ENCODE measurements at places on chromosomes 2 and 18.
A peak's percentile ranks its signal among the peaks of the same experiment; 100 is the strongest.

GRCh38 chr2:170157025-170157684, 20.8 kb upstream of the MYO3B start:
- no peak overlapping the region for H3K4me3 ChIP-seq
- no peak overlapping the region for H3K27ac ChIP-seq
- DNase-seq: no peak
- H3K36me3 ChIP-seq: no peaks in the 10 kb centered on the region

GRCh38 chr2:159075727-159076126, 107.3 kb downstream of the TANC1 start:
- no peaks in the 10 kb centered on the region for H3K27me3 ChIP-seq
- DNase-seq: no peak
- H3K27ac ChIP-seq: no peak overlapping the region
- no peaks in the 10 kb centered on the region for H3K36me3 ChIP-seq

DNA sequence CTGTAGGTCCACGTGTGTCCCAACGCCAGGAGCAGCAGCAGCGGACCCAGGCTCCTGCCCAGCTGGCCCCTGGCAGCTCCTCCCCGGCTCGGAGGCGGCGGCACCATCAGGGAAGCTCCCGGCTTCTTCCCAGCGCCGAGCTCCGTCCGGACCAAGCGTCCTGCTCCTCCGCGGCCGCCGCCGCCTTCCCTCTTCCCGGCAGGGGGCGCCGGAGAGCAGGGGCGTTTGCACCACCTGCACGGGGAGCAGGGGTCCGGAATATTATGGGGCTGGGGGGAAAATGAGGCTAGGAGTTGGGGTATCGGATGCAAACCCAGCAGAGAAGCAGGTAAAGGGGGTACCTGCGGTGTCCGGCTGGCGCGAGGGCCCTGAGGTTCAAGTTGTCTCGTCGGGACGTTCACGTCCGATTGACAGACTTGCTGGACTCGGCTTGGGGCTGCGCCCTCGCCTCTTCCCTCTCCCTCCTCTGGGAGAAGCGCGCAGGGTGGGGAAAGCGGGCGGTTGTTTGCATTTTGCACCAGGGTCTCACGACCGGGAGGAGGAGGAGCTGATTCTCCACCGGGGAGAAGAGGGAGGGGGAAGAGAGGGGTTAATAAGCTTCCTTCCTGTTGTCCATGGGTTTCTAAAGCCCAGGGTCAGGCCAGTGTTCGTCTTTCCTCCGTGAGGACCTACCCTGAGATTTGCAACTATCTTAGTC, at the start of gene CCBE1:
Gene CCBE1 (minus strand): TSS at position 188 of the 697 bp plus-strand sequence.
- no peak for DNase-seq
- H3K27ac ChIP-seq: no peak within 1 kb of the TSS
- no peak within 1 kb of the TSS for H3K4me3 ChIP-seq

GRCh38 chr2:80856227-80856626, 551.7 kb upstream of the LRRTM1 start:
- no peak overlapping the region for H3K27ac ChIP-seq
- no peak overlapping the region for H3K4me3 ChIP-seq
- no peaks in the 10 kb centered on the region for H3K36me3 ChIP-seq
- no peaks in the 10 kb centered on the region for H3K4me1 ChIP-seq
- no peak for DNase-seq

DNA sequence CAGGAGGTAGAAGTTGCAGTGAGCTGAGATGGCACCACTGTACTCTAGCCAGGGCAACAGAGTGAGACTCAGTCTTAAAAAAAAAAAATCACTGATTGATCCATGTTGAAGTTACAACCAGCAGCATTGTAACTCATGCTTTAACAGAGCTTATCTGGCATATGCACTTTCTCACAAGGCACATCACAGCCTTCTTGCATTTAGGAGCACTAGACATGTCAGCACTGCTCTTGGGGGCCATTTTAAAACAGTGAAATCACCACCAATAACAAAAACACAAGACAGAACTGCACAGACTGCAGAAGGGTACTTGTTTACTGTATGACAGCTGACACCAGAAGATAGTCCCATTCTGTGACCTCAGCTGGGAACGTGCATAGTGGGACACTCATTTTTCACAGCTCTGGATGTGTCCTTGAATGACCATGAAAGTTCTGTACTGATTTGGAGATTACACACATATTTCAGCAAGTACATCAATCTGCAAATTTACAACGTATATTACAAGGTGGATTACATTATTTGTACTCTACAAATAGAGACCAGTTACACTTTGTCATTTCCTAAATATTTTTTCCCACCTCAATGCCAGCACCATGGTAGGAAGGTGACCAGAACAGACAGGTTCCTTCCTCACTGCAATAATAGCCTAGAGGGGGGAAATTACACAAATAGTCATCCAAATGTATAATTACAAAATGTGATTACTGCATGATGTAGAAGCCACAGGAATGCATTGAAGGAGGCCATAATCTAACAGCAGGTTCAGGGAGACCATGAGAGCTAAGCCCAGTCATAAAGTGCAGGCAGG, 35.1 kb downstream of the CCBE1 start:
- no peaks in the 10 kb centered on the region for H3K4me1 ChIP-seq
- H3K27me3 ChIP-seq: no peaks in the 10 kb centered on the region
- no peak overlapping the region for H3K27ac ChIP-seq
- no peak overlapping the region for H3K4me3 ChIP-seq
- no peaks in the 10 kb centered on the region for H3K36me3 ChIP-seq
- no peak for DNase-seq

DNA sequence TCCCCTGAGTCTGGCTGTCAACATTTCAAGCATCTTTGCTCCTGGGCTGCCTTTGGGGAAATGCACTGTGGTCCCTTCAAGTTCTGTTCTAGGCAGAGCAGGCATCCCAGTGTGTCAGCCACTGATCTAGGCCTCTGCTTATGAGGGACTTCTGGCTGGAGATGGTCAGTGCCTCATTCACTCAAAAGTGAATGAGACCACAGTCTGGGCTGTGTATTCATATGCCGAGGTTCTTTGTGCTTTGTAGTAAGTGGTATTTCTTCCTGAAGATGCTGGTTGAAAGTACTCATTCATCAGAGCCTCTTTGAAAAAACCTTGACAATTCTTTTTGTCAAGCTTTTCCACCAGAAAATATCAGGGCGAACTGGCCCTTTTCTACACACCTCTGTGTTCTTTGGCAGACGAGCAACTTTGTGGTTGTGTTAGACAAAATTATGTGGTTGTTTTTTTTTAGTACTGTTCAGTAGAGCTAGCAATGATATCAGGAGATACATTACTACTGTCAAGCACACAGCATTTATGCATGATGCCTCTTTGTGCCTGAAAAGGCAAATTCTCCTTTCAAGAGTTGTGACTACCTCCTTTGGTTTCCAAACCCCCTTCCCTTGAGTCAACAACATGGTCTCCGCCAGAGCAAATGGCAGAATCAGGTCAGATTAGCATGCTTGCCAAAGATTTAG, 510.9 kb upstream of the NRP2 start:
- DNase-seq: no peak
- no peaks in the 10 kb centered on the region for H3K36me3 ChIP-seq
- no peaks in the 10 kb centered on the region for H3K27me3 ChIP-seq
- H3K27ac ChIP-seq: no peak overlapping the region
- H3K4me3 ChIP-seq: no peak overlapping the region
- H3K4me1 ChIP-seq: no peaks in the 10 kb centered on the region

GRCh38 chr2:162629085-162629484, 209.5 kb downstream of the KCNH7 start:
- H3K36me3 ChIP-seq: no peaks in the 10 kb centered on the region
- H3K4me3 ChIP-seq: no peak overlapping the region
- H3K27me3 ChIP-seq: no peaks in the 10 kb centered on the region
- H3K4me1 ChIP-seq: no peaks in the 10 kb centered on the region

DNA sequence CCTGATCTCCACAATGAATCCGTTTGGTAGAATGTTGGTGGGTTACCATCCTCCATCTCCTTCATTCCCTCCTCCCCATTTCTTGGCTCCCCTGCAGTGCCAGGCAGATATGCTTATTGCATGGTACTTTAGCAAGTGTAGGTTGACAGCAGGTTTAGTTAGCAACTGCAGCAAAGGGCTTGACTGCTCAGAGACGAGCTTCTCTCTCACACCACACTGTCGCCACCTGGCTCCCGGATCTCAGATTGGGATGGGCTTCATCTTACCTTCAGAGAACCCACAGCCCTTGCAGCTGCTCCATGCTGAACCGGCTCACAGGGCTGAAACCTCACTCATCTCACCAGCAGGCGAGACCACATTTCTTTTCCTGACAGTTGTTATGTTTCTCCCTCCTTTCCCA, 88.8 kb downstream of the VWA3B start:
- no peaks in the 10 kb centered on the region for H3K4me1 ChIP-seq
- H3K4me3 ChIP-seq: no peak overlapping the region
- no peak overlapping the region for H3K27ac ChIP-seq
- H3K27me3 ChIP-seq: no peaks in the 10 kb centered on the region

- H3K4me1 ChIP-seq: no peaks in the 10 kb centered on the region
- no peak overlapping the region for H3K4me3 ChIP-seq
- H3K27ac ChIP-seq: no peak overlapping the region
- DNase-seq: no peak
Observed at GRCh38 chr18:27483276-27483675, 298.2 kb upstream of the CHST9 start.

DNA sequence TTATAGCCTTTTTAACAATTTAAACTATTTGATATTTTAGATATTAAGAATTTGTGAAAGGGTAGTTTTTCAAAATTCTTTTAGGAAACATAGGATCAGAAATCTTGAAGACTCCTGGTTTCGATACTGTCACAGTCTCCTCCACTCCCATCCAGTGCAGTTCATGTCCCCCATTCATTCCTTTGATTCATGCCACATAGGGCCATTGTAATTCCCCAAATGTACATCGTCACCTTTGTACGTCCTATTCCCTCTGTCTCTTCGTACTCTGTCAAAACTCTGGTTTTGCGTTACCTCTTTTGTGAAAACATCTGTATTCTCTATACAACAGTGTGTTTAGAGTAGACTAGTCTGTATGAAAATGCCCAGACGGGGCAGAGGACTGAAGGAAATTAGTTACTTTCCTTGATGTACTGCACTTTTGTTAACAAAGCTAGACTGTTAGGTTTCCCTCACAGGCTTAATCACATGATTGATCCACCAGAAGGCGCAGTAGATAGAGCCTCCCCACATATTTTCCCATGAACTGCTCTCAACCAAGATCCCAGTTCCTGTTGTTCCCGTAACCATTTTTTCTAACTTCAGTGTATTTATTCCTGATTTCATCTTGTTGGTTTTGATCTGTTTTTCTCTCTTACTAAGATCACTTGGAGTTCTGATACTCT, 2.5 kb downstream of the MRPL35 start:
- no peak overlapping the region for H3K27ac ChIP-seq
- peaks cover 9% of the 10 kb centered on the region for H3K4me1 ChIP-seq
- peaks cover 6% of the 10 kb centered on the region for H3K36me3 ChIP-seq
- no peak for DNase-seq
- no peaks in the 10 kb centered on the region for H3K27me3 ChIP-seq

DNA sequence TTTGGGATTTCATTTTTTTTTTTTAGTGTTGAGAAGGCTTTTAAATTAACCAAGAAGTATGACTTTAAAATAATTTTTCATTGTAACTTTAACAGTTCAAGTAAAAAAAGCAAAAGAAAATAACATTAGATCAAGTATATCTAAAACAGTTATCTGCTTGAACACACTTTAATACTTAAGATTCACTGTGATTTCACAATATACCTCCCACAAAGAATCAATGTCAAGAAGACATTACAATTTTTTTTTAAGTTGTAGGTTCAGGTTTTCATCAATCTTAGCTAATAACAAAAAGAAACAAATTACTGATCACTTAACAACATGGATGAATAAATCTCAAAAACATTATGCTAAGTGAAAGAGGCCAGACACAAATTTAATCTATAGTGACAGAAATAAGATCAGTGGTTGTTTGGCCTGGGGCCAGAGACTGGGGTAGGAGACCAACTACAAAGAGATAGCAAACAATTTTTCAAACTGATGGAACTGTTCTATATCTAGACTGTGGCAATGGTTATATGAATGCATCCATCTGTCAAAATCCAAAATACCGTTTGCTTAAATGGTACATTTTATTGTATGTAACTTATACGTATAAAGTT, 74.8 kb upstream of the FRZB start:
- H3K27me3 ChIP-seq: no peaks in the 10 kb centered on the region
- H3K27ac ChIP-seq: no peak overlapping the region
- H3K4me1 ChIP-seq: no peaks in the 10 kb centered on the region

DNA sequence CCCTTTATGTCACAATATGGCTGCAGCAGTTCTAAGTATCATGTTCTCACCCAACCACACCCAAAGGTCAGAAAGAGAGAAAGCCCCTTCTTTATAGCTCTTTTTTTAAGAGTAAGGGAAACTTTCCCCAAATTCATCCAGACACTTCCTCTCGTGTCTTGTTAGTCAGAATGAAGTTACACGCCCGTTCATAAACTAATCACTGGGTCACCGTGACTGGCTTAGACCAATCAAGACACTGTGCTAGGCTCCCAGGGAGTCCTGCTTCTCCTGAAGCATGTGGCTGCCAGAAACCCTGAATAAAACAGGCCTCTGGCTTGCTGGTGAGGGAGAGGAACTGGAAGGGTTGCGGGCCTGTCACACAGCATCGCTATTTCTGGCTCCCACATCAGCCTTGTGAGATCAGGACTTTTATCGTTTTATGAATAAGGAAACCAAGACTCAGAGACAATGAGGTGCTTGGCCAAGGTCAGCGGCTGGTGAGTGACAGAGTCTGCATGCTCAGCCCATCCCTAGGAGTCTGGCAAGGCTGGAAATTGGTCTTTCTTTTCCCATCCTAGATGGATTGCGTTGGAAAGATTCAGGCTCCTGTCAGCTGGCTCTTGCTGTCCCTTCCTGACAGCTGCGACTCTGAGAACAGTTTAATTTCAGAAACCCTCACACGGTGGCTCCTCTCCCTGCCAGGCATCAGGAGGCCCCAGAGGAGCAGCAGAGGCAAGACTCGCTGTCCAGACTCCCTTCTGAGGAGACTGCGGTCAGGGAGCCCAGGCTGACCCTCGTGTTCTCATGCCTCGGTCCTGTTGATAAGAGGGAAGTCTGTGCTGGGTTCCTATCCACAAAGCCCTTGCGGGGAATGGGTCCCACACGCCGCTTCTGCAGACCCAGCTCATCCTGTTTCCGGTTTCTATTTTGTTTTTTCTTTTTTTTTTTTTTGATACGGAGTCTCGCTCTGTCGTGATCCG, 104.5 kb upstream of the TAF1B start:
- H3K36me3 ChIP-seq: no peaks in the 10 kb centered on the region
- DNase-seq: no peak
- H3K4me3 ChIP-seq: peak overlapping the region; percentile 2
- peak overlapping the region; percentile 62 for H3K27ac ChIP-seq

DNA sequence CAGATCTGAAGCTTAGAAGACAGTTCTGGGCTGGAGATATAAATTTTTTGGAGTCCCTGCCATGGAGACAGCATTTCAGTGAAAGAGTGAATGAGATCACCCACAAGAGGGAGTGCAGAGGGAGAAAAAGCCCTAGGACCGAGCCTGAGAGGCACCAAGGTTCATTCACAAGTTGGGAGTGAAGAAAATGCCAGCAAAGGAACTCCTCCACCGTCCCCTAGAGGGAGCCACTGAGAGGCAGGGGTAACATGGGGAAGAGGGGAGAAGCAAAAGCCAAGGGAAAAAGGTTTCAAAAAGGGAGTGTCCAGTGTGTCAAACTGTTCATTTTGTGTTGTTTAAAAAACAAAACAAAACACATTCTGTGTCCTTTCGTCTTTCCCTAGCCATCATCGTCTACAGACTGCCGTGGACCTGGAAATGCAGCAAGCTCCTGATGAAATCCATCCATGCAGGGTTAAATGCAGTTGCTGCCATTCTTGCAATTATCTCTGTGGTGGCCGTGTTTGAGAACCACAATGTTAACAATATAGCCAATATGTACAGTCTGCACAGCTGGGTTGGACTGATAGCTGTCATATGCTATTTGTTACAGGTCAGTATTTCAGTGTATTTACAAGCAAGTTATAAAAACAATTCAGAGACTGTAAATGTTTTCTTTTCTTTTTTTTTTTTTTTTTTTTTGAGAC, 19.1 kb downstream of the CYBRD1 start:
- H3K36me3 ChIP-seq: no peaks in the 10 kb centered on the region
- H3K4me1 ChIP-seq: no peaks in the 10 kb centered on the region
- H3K4me3 ChIP-seq: no peak overlapping the region
- no peaks in the 10 kb centered on the region for H3K27me3 ChIP-seq
- no peak overlapping the region for H3K27ac ChIP-seq
